Heart left ventricle (tissue), 16 donors: ENCODE measurements at places on chromosomes 3 and 15. TPM values are rescaled to one million over a fixed set of nuclear protein-coding genes. Genes with fewer than 3 reads are reported as not detected.

GRCh38 chr15:41894251-41894790 lies 468 bp upstream of the SPTBN5 start:
- no peak overlapping the region for H3K4me3 ChIP-seq
- H3K36me3 ChIP-seq = peaks cover 30% of the 10 kb centered on the region
- H3K27me3 ChIP-seq = no peaks in the 10 kb centered on the region
- peaks cover 23% of the 10 kb centered on the region for H3K4me1 ChIP-seq

GRCh38 chr3:48538451-48538850 lies 18.2 kb downstream of the PFKFB4 start:
- H3K36me3 ChIP-seq = peaks cover 7% of the 10 kb centered on the region
- no peaks in the 10 kb centered on the region for H3K4me1 ChIP-seq
- DNase-seq = no peak
- no peak overlapping the region for H3K27ac ChIP-seq
- H3K4me3 ChIP-seq = no peak overlapping the region
- no peaks in the 10 kb centered on the region for H3K27me3 ChIP-seq

GRCh38 chr15:100464256-100464655 lies 64.5 kb downstream of the CERS3 start:
- H3K36me3 ChIP-seq = no peaks in the 10 kb centered on the region
- H3K27me3 ChIP-seq = no peaks in the 10 kb centered on the region
- no peak for DNase-seq
- no peak overlapping the region for H3K27ac ChIP-seq
- H3K4me1 ChIP-seq = no peaks in the 10 kb centered on the region

DNA sequence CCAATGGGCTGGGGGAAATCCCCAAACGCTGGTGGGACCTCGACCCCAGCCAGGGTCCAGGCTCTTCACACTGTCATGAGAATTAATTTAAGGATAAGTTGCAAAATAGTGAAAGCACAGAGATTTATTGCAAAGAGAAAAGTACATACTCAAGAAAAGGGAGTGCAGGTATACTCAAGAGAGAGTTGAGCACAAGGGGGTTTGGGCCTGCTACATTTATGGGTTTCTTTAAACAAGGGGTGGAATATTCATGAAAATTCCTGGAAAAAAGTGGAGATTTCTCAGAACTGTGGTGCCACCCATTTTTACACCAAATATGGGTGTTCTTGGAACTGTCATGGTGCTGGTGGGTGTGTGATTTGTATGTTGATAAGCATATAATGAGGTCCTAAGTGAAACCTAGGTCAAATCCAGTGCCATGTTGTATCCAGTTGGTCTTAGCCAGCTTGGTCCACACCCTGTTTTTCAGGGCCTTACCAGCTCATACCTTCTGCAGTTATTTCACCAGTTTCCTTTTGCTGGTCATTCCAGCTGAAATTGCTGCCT lies 32.6 kb upstream of the NEO1 start:
- DNase-seq = no peak
- H3K4me1 ChIP-seq = no peaks in the 10 kb centered on the region
- no peak overlapping the region for H3K27ac ChIP-seq
- H3K4me3 ChIP-seq = no peak overlapping the region
- no peaks in the 10 kb centered on the region for H3K27me3 ChIP-seq
- H3K36me3 ChIP-seq = no peaks in the 10 kb centered on the region

CLSTN2 gene
- 0.85 TPM for polyA plus RNA-seq
